ENCODE measurements at places on chromosomes 6 and 20.

DNA sequence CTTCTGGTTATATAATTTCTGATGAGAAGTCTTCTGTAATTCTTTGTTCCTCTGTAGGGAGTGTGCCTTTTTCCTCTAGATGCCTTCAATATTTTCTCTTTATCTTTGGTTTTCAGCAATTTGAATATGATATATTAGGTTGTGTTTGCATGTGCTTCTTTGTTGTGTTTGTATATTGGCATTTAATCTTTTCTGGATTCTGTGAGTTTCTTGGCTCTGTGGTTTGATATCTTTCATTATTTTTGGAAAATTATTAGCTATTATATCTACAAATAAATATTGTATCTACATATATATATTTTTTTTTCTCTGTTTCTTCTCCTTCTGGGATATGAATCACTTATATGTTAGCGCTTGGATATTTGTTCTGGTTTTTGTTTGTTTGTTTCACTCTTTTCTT lies 9.1 kb upstream of the DBNDD2 start:
- DNase-seq, result no peak

GRCh38 chr20:38805958-38806854 lies 709 bp downstream of the PPP1R16B start:
- no peak for DNase-seq

DNA sequence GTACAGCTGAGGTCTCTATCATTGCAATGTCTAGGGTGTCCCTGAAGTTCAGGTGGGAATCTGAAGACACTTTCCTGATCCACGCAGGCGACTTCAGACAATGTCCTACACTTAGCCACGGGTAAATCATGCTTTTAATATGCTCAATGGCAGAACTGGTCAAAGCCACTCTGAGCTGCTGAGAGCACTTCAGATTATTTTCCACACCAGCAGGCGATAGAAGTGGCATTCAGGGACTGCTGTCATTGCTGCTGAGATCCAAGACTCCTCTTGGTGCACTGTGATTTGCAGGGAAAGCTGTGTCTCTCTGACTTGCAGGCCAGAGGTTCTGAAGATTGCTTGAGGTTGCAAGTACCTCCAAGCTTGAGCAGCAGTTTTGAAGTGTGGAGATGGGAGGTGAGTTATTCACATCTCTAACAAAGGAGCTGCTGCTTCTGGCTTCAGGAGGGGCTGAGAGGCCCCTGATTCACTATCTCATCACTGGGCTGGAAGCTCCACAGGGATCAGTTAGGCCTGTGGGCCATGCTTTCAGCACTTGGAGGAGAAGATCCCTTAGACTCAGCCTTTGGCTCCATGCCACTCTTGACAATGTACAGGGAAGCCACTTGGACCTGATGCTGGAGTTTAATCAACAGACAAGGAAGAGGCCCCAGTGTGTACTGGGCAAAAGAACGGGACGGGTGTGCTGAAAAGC lies 2.9 kb upstream of the SSTR4 start:
- DNase-seq, result no peak

- DNase-seq, result no peak
Observed at GRCh38 chr6:132612449-132613108, 11.5 kb downstream of the TAAR2 start.

DNA sequence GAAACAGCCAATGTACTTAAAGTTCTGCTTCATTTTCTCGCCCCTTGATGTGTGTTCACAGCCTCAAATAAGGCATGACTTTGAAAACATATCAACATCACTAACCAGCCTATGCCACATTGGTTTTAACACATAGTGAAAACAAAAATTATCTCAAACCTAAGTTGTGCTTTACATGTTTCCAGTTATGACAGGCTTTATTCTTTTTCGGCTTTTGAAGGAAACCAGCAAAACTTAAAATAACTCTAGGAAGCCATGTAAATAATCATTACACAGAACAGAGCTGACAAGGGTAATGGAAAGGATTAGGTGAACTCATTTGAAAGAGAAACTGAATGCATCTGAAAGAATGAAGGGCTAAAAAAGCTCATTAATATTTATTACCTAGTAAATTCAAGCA lies 42.1 kb downstream of the BMP5 start:
- no peak for DNase-seq

DNA sequence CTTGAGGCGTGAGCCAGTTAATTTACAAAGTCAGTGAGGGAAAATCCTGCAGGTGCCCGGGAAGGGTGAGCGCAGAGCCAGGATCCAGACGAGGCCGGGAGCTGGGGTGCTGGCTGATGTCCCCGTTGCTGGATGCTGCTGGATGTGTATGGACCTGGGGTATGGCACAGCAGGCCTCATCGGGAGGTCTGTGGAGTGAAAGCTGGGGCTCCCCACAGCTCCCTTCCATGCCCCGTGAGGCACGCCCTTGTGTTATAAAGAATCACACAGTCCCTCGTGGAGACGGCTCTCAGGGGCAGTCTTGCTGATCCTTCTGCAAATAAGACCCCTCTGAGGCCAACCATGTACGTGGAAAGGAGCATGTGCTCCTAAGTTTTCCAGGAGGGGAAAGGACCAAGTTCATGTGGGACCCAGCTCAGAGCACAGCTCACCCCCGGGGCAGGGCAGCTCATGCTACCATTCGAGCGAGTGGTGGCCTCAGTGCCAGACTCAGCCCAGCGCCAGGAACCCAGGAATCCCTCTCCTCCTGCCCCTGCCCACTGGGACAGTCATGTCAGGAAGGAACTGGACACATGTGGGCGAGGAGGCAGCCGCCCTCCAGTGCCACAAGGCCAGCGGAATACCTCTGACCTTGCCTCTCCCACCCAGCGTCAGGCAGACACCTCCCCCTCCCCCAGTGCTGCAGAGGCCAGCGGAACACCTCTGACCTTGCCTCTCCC lies 97.5 kb downstream of the CDH4 start:
- DNase-seq, result no peak

DNA sequence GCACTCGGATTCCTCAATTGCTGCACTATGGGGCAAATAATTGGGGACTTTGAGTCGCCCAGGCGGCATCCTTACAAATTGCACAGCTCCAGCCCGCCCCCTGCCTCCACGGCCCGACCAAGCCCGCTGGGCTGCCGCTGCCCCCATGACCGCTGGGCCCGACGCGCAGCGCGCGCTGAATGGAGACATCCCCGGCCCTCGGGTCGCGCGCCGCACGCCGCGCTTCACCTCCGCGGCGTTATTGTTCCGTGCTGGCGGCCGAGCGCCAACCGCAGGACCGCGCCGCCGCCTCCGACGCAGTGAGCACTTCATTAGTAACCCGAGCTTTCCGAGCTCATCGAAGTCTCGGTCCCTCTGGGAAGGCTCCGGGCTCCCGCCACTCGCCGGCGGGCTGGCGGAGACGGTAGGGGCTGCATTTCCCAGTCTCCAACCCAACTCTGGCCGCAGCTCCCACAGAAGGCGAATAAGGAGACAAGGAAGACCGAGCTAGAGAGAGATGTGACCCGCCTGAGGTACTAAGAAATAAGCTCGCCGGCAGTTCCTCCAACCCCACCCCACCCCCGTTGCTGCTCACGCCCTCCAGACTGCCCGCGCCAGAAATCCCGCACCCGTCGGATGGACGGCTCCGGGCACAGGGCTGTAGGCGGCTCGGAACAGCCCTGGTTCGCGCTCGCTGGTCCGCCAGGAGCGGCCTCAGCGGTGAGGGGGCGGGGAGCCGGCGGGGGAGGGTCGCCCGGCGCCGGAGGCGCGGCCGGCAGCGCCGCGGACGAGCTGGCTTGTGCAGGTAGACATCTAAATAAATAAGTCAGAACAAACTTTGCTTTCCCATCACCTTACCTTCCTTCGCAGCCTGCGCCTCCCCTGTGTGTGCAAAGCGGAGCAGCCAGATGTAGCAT lies 703 bp downstream of the EPHA7 start:
- DNase-seq, result no peak

- no peak for DNase-seq
Observed at GRCh38 chr6:80961166-80961565, 791.3 kb downstream of the TENT5A start.

- DNase-seq, result no peak
Observed at GRCh38 chr6:64288351-64288750, 652.7 kb downstream of the PHF3 start.

- no peak for DNase-seq
Observed at GRCh38 chr6:1316489-1316971, 4.6 kb downstream of the FOXQ1 start.

DNA sequence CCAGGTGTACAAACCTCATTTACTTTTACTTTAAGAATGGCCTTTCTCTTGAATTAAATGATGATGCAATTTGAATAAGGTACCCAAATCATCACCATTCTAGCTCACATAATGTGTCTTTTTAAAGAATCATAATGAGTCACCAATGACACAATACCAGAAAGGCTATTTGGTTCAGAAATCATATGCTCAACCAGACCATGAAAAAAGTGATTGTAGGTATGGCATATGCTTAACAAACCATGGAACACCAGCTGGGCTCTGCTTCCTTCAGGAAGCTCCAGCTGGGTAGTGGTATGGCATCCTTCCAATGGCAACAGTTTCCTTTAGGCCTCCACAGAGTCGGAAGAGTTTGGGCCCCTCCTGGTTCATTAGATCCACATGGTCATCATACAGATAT lies 128.2 kb downstream of the FRK start:
- DNase-seq, result no peak

DNA sequence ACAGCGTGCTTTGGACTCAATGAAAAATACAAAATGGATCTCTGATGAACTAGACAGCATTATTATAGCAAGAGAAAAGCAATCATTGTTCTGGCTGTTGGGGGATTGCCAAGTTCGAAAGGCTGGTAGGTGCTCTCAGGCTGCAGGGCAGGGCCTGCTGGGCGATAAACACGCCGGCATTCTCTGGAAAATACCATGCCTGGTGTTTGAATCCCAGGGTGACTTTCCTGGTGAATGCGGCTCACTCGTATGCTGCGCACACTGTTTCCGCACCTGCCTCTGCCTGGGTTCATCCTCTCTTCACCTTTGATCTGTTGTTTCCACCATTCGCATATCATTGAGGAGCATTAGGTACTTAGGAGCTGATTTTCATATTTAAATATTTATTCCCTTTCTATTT lies 37.4 kb downstream of the GCNT2 start:
- DNase-seq, result no peak

- no peak for DNase-seq
Observed at GRCh38 chr6:57421503-57421902, 104.1 kb downstream of the PRIM2 start.

- no peak for DNase-seq
Observed at GRCh38 chr6:167564416-167565250, 239.7 kb downstream of the TTLL2 start.

DNA sequence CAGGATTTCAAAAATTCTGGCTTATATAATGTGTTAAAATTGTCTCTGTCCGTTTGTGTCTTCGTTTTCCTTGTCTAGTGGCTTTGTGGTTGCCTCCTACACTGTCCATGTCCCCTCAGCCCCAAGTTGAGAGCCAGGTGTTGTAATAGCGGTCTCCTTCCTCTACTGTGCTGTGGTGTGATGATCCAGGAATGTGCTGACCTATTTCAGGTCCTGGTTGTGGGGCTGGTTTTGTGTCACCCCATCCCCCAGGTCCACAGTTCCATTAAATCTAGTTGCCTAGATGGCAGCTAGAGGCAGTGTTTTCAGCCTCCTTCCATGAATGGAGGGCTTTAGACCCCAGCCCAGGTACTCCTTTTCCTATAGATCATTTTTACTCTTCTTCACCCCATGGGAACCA lies 128.7 kb downstream of the DNAH8 start:
- no peak for DNase-seq

DNA sequence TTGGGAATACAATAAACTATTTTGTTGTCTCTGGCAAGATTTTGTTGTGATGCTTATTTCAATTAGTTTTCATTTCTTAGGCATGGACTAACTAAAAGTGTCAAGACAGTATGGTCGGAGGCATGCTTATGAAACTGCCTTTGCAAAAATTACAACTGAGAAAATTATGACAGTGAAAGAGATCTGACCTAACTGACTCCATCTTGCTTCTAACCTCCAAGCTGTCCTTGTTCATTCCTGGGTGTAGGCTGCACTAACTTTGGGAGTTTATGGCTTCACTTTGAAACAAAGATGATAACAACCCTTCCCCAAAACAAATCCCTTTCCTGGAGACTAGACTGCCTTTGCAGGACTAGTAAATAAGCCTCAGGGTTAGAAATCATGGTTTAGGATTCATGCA lies 4.1 kb upstream of the SHLD1 start:
- no peak for DNase-seq

GRCh38 chr6:165090242-165090641 lies 219.2 kb downstream of the C6orf118 start:
- no peak for DNase-seq

DNA sequence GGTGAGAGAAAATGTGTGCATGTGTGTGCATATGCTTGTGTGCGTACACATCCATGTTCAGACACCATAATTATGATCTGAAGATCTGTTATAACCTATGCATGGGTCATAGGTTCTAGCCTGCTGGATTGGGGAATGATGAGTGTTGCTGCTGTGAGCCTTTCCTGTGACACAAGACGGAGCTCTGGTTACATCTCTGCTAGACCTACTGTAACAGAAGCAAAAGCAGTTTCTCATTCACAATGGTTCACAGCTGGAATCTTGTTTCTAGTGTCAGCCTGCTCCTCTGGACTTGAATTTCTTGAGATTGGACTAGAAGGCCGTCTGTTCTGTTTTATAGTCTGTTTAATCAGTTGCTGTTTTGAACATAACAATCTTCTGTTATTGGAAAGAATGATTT lies 40.1 kb downstream of the DEFB114 start:
- no peak for DNase-seq

DNA sequence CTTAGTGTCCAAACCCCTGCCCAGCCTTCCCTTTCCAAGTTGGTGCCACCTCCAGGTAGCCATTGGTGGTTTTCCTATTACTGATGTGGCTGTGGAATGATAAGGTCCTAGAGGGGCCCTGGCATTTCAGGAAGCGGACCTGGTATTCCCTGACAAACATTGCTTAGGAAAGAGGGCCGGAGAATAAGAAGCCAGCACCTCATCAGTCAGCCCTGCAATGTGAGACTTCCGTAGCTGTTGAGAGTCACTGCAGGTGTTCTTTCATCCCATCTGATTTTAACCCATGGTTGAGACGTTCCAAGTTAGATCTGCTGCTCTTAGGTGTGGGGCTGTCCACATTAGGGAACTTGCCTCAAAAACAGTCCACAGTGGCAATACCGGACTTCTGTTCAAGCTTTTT lies 14.8 kb upstream of the NPEPL1 start:
- no peak for DNase-seq

- DNase-seq, result no peak
Observed at GRCh38 chr20:50537546-50538201, 27.5 kb downstream of the PTPN1 start.

- no peak for DNase-seq
Observed at GRCh38 chr20:48314925-48315592, 512.7 kb downstream of the PREX1 start.

DNA sequence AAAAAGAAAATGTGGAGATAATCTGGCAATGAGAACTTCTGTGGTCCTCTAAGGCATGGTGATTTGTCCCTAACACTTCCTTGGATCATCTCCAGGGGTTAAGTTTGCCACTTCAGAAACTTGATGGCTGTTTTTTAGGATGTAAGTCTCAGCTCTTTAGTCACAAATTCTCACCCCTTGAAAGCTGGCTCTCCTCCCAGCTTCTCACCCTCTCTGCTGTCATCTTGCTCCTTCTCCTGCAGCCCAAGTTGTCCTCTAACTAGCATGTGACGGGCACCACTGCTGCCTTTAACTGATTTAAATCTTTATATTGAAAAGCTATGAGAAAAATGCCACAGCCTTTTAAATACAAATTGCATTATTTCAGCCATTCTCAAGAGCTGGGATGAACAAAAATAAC lies 107.8 kb downstream of the MAP3K5 start:
- no peak for DNase-seq

Data from stimulated activated CD8-positive, alpha-beta memory T cell treated with anti-CD3 and anti-CD28 coated beads, Interleukin-7, amount 100 ng/mL, for 1 hour (primary cell).